ENCODE measurements at places on chromosomes 6 and 20.

DNA sequence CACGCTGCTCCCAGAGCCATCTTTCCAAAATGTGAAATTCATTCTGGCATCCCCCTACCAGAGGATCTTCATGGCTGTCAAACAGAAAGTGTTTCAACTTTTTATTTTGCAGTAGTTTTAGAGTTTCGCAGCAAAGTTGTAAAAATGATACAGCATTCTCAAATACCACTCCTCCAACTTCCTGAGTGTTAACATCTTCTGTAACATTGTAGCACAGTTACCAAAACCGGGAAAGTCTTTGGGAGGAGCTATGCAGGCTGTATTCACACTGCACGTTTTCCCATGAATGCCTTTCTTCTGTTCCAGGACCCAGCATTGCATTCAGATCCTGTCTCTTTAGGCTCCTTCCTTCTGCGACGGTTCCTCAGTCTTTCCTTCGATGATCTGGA lies 30.1 kb downstream of the CDYL start:
- DNase-seq = no peak

DNA sequence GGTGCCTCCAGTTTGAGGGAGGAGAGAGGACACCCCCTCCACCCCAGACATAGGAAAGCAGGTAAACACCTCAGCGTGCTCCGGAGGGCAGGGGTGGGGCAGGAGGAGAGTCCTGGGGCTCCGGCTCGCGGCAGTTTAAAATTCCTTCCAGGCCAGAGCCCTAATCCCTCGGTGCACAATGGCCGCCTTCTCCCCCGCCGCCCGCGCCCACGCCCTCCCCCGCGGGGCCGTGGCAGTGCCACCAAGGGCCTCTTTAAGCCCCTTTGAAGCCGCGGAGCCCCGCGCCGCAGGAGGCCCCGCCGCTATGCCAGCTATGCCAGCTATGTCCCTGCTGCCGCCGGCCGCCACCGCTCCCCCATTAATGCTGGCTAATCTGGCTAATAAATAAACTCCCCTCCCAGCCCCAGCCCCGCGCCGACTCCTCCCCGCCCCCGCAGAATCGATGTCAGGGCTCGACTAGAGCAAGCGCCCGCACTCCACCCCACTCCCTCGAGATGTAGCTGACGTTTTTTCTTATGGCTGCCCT lies 125.1 kb downstream of the MRPL14 start:
- DNase-seq = no peak

DNA sequence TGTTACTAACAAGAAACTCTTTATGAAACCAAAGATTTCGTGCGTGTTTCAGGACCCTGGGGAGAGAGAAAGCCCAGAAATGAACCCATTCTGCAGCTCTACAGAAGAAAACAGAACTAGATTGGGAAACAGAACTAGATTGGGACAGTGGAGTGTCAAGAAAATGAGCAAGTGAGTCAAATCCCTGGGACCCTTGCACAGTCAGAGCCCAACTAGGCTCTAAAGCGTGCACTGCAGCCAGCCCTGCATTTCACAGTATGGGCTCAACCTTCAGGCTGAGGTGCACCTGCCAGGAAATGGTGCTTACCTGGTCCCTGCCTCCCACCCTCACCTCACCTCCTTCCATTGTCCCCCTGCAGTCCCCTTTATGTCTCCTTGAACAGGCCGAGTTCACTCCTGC lies 39.7 kb downstream of the BFSP1 start:
- no peak for DNase-seq

DNA sequence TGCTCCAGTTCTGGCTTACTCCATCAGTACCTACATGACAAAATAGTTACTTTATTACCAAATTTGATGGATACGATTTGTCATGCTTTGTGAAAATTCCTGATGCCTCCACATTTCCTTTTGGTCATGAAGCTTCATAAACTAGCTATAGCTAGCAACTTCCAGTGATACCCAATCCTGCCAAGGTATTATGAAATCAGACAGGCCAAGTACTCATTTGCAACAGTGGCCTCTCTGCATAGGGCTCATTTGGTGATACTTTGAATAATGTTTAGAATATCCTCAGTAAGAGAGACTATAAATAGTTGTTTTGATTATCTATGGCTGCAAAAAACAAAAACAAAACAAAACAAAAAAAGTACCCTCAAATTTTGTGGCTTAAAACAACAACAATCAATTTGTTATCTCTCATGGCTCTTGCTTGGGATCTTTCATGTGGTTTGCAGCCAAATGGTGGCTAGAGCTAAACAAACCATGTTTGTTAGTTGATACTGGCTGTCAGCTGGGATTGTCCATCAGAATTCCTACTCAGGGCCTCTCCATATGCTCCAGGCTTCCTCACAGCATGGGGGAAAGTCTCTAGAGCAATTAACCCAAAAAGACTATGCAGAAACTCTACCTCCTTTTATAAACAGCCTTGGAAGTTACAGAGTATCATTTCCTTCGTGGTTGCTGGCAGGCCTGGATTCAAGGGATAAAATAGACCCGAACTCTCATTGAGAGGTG lies 10.1 kb upstream of the PRL start:
- DNase-seq = no peak

DNA sequence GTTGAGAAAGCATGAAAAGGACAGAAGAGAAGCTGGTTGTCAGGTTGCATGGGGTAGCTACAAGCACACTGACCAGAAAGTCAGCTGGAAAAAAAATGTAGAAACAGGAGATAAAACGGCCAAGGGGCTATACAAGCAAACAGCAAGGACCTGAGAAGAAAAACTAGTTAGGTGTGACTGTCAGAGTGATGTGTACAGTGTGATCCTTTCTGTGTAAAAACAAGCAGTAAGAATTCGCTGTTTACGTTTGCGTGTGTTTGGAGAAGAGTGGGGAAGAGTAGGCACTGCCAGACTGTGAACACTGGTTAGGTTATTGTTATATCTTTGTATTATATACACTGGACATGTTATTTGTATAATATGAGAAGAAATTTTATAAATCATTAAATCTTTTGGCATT lies 28.1 kb downstream of the PTPN1 start:
- DNase-seq = no peak

GRCh38 chr20:51487565-51488268 lies 54.8 kb downstream of the NFATC2 start:
- no peak for DNase-seq

Data from GM12865 (cell line).